ENCODE measurements at places on chromosomes 3 and 15.

DNA sequence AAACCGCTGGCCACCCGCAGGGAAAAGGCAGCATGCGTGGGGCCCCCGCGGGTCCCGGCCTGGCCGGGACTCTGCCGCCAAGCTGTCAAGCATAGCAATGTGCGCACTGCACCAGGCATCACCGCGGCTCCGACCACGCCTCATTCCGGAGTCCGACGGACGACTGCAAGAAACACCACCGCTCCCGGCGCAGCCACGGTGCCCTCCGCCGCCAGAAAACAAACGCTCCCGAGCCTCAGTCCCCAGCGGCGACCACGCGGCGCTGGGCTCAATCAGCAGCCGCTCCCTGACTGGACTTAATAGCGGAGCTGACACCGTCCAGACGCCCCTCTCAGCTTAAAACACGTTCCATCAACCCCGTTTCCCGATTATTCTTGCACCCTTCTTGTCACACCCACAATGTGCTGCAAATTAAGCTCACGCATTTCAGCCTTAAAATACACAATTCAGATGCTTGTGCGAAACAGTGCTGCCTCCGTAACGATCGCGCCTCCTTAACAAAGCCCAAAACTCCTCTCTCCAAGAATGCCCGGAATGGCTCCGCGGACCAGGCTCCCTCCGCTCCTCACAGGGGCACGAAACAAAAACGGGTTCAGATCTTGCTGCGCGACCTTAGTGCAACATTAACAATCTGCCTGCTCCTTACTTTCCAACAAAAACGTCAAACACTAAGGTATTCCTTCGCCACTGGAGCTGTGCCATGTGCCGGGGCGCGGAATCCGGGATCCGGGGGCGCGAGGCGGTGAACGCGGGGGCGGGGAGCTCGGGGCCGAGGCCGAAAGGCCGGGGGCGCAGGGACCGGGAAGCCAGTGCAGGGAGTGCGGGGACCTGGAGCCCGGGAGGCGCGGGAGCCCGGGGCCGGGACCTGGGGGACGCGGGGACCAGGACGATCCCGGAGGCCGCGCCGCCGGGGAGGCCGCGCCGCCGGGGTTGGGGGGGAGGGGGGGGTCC, 655 bp downstream of the CYFIP1 start:
- no peak for DNase-seq

DNA sequence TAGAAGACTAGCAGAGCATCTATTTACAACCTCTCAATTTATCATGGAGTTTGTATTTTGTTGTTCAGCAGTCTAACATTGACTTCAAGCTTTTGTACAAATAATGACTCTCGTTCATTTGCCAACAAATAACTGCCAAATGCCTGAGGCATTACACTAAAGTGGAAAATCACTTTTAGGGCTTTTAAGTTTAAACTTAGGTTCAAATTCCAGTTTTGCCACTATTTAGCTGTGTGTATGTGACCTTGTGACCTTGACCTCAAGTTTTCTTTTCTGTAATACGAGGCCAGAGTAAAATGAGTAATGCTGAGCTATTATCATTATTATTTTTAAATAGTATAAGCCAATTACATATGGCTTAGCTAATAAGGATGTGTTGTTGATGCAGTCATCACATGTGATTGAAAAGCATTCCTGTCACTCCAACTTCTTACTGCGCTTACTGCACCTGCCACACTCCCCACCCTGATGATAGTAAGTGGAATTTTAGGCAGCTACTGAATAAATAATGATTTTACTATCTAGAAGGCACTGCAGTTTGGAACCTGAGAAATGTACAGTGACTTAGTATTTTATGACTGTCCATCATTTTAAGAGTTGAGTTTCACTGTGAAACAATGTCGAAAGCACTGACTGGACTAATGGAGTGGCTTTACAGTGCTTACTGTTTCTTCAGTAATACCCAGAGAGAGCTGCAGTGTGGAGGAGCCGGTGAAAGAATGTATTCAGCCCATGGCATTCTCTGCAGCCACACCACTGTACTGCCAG, 16.3 kb downstream of the ARL8B start:
- no peak for DNase-seq

DNA sequence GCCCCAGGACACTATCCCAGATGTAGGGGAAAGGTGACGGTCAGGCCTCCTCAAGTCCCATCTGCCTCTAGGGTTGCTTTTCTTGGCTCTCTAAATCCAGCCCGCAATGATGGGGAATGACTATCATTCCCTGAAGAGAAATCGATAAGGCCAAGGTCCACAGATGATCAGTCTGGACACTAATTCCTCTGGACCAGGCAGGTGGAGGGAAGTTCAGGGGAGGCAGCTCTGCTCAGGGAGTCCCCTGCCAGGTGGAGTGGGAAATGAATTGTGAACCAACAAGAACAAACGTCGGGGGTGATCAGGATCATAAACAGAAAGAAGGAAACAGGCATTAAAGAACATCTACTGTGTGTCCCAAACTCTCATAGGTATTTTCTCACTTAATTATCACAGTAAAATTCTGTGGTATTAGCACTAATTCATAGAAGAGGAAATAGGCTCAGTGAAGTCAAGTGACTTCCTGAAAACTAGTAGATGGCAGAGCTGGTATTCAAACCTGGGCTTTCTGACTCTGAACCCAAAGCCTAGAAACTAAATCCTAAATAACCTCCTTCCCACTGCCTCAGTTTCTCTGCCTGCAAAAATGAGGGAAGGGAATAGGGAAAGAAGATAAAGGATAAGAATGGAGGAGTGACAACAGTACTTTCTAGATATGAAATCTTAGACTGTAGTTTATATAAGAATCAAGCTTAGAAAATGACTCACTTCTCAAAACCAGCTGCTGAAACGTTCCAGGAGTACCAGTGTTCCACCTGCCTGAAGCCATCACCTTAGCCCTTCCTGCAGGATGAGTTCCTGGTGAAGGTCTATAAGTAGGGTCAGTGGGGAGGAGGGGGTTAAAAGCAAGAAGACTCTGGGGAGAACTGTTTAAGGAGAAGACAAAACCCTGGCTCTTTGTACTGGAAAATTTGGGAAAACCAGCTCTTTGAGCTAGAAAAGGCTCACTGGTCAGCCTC, 7.5 kb downstream of the BMF start:
- DNase-seq: no peak

GRCh38 chr15:57732526-57733331, 26.2 kb downstream of the POLR2M start:
- no peak for DNase-seq

All from cortex of kidney (tissue), 1 donor.